ENCODE measurements at places on chromosomes 3 and 15.

DNA sequence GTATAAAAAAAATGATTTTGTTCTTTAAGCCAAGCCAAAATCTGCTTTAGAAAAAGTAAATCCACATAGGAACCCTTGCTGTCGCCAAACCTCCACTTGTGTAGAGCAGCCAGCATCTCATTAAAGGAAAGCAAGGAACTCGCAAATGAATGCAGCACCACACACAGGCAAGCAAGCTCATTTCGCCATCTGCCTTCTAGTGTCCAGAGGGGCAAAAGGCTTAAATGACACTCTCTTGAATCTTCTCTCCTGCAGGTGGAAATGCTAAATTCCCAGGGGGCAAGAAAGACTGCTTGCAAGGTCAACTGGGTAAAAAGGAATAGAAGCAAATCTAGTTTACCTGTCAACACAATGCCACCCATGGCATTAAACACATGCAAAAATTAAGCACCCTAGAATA, 2.4 kb downstream of the MB21D2 start:
- DNase-seq, result peak; percentile 68

DNA sequence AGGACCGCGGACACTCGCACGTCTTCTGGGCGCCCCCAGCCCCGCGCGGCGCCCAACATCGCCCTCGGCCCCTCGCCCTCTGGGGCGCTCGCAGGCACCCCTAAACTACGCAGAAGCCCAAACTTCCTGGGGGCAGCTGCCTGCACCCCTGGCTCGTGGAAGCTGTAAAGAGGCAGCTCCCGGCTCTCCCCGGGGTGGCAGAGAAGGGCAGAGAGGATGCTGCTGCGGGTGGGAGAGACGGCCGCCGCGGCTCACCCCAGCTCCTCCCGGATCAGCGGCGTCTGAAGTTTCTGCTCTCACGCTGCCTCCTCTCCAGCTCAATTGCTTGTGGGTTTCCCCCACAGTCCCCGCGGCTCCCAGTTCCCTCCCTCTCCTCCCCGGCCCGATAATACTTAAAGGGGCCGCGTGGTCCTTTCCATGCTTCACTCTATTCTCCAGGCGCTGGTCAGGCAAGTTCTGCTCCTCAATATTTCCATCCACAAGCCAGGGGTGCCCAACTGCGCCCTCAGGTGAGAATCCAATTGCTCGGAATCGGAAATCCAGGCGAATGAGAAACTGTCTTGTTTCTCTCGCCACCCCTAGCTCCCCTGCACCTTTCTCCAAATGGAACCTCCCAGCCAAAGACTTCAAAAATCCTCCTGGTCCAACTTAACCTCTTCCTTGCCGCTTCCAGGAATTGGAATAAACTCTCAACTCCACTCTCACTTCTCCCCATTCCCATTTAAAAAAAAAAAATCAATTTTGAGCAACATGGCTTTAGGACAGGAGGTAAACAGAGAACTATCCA, 748.5 kb downstream of the ROBO1 start:
- peak; percentile 93 for DNase-seq

GRCh38 chr15:89004726-89005030, 83.6 kb upstream of the ABHD2 start:
- DNase-seq, result no peak

GRCh38 chr3:58101499-58102389, 93.5 kb downstream of the FLNB start:
- no peak for DNase-seq

GRCh38 chr15:72179950-72180581, 17.5 kb downstream of the GRAMD2A start:
- no peak for DNase-seq

GRCh38 chr15:91632981-91633380, 220.5 kb upstream of the SLCO3A1 start:
- no peak for DNase-seq

- DNase-seq, result no peak
These were observed 524.7 kb downstream of the DIPK2A start for GRCh38 chr3:144496141-144496835.

DNA sequence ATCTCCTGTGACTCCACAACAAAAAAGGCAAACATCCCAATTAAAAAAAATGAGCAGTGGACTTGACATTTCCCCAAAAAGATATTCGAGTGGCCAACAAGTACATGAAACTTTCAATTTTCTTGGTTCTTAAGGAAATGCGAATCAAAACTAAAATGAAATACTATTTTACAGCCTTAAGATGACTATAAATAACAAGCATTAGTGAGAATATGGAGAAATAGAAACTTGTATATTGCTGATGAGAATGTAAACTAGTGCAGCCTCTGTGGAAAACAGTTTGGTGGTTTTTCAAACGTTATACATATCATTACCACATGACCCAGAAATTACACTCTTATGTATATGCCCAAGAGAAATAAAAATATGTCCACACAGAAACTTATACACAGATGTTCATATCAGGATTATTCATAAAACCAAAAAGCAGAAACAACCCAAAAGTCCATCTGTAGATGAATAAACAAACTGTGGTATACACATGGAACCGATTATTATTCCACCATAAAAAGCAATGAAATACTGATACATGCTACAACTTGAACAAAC, 153.2 kb upstream of the GPR149 start:
- no peak for DNase-seq

GRCh38 chr15:66757030-66757429, 55.0 kb downstream of the SMAD6 start:
- no peak for DNase-seq

- peak; percentile 85 for DNase-seq
These were observed 319.6 kb upstream of the IL12A start for GRCh38 chr3:159668990-159669476.

DNA sequence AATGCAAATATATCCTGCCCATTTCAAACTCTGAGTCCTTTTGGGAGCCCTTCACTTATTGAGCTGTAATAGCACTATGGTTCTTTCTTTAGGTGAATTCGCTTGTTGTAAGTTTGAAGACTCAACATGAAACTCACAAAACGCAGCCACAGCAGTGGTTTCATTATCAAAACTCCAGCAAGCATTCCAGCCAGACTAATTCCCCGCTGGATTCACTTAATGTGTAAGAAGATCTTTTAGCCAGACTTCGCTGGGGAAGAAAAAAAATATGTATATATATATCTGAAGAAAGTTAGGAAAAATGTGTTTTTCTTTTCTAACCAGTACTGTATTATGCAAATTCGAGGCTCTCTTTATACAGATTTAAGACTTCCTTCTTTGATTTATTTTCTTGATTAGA, 241.1 kb downstream of the WNT5A start:
- DNase-seq, result peak; percentile 38

DNA sequence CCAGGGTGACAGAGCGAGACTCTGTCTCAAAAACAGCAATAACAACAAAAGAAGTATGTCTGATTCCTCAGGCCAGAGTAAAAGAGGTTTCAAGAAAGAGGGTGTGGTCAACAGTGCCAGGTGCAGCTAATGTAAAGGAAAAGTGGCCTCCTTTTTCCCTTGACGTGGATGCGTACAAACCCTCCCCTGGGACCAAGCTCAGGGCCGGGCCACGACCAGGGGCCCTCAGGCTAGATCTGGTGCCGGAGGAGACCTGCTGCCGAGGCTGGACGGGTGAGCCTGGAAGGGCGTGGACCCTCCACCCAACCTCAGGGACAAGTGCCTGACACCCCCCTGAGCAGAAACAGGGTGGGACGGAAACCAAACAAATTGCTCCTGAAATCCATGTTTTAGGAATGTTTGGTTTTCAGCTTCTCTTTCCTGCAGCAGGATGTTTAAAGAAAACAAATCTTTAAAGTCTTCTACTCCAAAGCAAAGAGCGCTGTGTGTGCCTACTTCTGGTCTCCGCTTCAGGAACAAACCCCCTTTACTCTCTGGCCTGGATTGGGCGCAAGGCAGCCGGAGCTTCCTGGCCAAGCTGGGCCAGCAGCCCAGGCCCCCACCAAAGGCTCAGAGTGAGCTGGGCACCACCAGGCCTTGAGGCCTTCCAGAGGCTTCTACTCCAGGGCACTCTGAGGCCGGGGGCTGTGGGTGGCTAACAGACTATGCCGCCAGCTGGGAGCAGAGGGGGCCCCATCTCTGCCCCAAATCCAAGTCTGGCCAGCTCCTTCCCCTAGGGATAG, 21.4 kb downstream of the ZDHHC19 start:
- DNase-seq, result no peak

- DNase-seq, result no peak
These were observed 556.9 kb downstream of the IGSF11 start for GRCh38 chr3:118477768-118478167.

- no peak for DNase-seq
These were observed 227.9 kb upstream of the NR2F2 start for GRCh38 chr15:96102631-96103030.

- no peak for DNase-seq
These were observed 115.8 kb downstream of the NEK10 start for GRCh38 chr3:27253391-27253790.

GRCh38 chr3:159149131-159149530, 347.3 kb downstream of the MFSD1 start:
- no peak for DNase-seq

- no peak for DNase-seq
These were observed 349.4 kb upstream of the DCBLD2 start for GRCh38 chr3:99250821-99251355.

DNA sequence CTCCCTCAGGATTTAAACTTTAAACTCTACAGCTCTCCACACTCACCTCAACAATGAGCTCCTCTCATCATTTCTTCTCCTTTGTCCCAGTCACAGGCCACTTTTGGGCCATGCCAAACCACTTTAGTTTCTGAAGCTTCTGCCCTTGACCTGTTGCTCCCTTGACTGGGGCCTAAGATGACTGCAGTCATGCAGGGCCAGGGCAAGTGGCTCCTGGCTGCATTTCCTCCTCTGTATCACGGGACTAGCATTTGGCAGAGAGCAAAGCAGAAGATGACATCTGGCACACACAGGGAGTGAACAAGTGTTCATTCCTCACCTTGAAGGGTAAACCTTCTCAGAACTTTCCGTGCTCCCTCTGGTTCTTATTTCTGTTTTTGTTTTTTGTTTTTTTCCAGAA, 136.9 kb downstream of the PDE8A start:
- DNase-seq, result no peak

DNA sequence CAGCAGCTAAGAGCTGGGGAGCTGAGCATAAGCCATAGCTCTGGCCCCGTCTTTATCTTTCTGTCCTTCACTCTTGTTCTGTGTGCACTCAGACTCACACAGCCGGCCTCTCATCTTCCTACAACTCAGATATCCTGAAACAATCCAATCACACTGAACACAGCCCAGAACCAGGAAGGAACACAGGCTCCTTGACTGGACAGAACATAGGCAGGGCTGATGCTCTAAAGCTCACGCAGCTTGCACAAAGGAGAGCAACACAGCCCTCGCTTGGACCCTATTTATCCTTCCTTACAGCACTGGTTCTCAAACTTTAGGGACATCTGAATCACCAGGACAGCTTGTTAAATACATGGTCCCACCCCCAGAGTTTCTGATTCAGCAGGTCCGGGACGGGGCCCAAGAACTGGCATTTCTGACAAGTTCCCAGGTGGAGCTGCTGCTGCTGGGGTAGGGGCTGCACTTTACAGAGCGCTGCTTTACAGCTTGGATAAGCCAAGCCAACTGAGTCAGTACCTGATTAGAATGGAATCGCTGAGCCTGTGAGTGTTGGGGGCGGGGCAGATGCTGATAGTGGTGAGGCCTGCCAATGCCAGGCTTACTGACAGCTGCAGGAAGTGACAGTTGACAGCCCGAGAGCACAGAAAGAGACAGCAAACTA, 65.1 kb downstream of the MRPL46 start:
- DNase-seq, result no peak

DNA sequence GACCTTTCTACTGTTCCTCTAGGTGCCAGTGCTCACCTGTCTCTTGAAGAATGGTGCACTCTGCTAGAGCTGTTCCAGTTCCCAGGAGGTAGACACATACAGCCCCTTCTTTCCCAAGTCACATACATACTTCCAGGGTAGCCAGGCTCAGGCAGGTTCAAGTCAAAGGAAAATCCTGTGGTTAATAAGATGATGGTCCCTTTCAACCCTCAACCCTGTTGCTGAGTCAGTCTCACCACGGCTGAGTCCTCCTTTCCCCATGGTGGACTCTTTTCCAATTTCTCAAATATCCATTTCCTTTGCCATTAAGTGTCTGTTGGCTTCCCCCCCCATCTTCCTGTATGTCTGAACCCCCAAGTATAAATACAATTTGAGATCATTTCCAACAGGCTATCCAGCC, 56.1 kb upstream of the ACAN start:
- no peak for DNase-seq

DNA sequence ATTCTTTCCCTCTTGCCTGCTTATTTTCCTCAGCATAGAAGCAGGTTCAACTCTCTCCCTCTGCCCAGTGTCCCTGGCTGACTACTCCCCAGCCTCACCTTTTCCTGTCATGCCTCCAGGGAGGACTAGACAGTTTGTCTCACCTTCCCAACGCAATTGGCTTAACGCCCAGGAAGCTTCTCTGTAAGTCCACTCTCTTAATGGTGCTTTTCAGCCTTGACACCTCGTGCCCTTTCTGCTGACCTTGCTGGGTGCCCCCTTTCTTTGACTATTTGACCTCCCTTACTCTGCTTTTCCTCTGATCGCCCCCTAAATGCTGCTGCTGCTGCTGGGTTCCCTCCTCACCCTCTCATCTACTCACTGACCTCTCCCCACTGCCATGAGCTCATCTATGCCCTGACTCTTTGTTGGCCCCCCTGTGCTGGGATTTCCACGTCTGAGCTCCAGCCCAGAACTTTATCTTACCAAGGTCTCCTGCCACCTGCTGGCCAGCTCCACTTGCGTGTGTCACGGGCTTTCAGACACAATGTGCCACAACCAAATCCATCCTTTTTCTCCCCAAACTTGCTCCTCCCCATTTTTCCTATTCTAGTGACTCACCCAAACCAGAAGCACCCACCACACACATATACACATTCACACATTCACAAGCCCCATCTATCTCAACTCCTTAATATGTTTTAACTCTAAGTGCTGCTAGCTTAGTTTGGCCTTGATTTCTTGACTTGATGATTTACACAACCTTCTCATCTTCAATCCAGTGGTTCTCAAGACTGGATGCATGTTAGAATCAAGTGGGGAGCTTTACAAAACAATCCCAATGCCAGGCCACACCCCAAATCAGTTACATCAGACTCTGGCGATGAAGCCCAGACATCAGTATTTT, 16.6 kb downstream of the EPB42 start:
- DNase-seq, result peak; percentile 75
